ENCODE measurements at places on chromosomes 1 and 21. TPM values are rescaled to one million over a fixed set of nuclear protein-coding genes. Genes with fewer than 3 reads are reported as not detected.

- no peaks in the 10 kb centered on the region for H3K36me3 ChIP-seq
- no peaks in the 10 kb centered on the region for H3K27me3 ChIP-seq
- no peak overlapping the region for H3K4me3 ChIP-seq
- peak overlapping the region; percentile 56 for H3K27ac ChIP-seq
- DNase-seq = no peak
Measured at GRCh38 chr1:56135069-56135863, 444.1 kb downstream of the PLPP3 start.

DNA sequence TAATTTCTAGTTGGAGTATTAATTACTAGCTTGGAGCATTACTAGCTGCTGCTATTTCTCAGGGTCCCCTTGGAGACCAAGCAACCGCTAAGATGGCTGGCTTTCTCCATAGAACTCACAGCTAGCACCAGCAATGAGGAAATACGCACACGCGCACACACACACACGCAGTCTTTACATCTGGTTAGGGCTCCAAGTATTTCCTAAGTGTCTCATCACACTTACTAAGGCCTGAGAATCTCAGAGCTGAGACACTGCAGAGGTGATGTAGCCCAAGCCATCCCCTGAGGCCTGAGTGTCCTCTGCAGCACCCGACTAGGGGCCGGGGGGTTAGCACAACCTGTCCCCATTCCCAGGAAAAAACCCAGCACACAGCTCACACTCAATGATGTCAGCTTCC is 42.5 kb downstream of the ITPKB start:
- H3K4me3 ChIP-seq = no peak overlapping the region
- peaks cover 4% of the 10 kb centered on the region for H3K36me3 ChIP-seq
- H3K27ac ChIP-seq = no peak overlapping the region
- peaks cover 33% of the 10 kb centered on the region for H3K4me1 ChIP-seq
- DNase-seq = no peak

The METTL18 gene
- 10.0 TPM for total RNA-seq

The ATP6V1G3 gene
- total RNA-seq = not detected

The ZBTB7B gene
- 44.9 TPM for total RNA-seq

The CFAP141 gene
- not detected for total RNA-seq

The SPRR4 gene
- not detected for total RNA-seq

Data from GM12878 (cell line).